Esophagus (tissue), 2 donors: ENCODE measurements at places on chromosomes 6 and 20. TPM values are rescaled to one million over a fixed set of nuclear protein-coding genes. Genes with fewer than 3 reads are reported as not detected.

Gene ADGRB3
- 0.14 TPM for polyA plus RNA-seq

Gene SNAP25
- polyA plus RNA-seq: 0.06 TPM

Gene NCOA3
- 7.2 TPM for polyA plus RNA-seq

Gene PCK1
- polyA plus RNA-seq: 0.25 TPM

Gene SCGN
- polyA plus RNA-seq: 0.08 TPM

Gene MTG2
- polyA plus RNA-seq: 25.4 TPM

Gene MEI4
- not detected for polyA plus RNA-seq

Gene NRN1
- 3.3 TPM for polyA plus RNA-seq

Gene PGBD1
- 1.7 TPM for polyA plus RNA-seq

Gene RBPJL
- polyA plus RNA-seq: 0.04 TPM

Gene DOK5
- polyA plus RNA-seq: 0.18 TPM

Gene SLC17A2
- not detected for polyA plus RNA-seq

Gene PPP1R16B
- polyA plus RNA-seq: 1.0 TPM

Gene GNMT
- polyA plus RNA-seq: 0.67 TPM

Gene DEFB132
- not detected for polyA plus RNA-seq

Gene DCDC2
- under 0.01 TPM for polyA plus RNA-seq

Gene IL17F
- not detected for polyA plus RNA-seq

Gene TP53TG5
- 0.13 TPM for polyA plus RNA-seq

Gene NKX2-2
- not detected for polyA plus RNA-seq
